Stimulated activated CD8-positive, alpha-beta memory T cell treated with anti-CD3 and anti-CD28 coated beads, Interleukin-2, amount 100 ng/mL, for 1 hour (primary cell): ENCODE measurements at places on chromosomes 5 and 9.

DNA sequence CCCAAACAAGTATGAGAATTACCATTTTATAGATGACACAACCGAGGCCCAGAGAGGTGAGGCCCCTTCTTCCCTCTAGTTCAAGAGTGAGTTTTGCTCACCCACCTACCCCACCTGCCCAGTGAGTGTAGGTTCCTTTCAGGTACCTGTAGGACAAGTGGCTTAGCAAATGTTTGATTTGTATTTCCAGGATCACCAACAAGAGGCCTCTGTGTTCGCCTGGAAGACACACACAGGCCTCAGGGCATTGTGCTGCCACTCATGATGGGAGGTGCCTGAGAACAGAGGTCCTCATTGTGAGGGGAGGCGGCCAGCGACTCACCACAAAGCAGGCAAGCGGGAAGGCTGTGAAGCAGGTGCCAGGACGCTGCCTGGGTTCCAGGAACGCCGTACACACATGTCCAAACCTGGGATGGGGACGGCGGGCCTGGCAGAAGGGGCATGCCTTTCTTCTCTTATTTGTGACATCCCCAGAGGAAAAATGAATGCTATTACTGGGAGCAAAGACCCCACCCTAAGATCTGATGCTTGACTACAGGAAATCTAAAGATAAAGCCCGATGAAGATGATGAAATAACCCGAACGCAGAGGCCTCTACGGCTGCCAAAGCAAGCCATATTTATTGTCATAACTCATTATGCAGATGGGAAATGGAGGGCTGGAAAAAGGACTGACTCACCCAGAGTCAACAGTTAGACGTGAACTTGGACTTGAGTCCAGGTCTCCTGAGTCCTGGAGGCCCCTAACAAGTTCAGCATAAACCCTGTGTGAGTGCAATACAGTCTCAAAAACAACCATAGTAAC lies 60.2 kb upstream of the SLC25A51 start:
- DNase-seq, result no peak

- DNase-seq, result no peak
Observed at GRCh38 chr5:50623666-50624065, 42.8 kb upstream of the PARP8 start.

DNA sequence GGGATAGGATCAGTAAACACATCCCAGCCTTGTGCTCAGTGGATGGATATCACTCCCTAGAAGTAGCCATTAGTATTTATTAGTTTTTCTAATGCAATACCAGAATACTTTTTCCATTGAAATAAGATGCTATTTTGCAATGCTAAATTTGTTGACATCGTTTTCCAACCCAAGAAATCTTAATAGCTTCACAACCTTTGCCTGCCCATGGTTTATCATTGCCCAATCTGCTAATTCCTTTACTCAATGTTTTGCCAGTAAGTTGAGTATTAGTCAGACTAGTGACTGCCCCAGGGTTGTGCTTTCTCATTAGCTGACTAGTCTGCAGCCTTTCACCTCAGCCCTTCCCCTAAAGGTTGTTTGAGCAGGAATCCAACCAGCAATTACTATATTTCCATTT lies 62.9 kb downstream of the NREP start:
- no peak for DNase-seq

- DNase-seq, result no peak
Observed at GRCh38 chr5:171494452-171495121, 75.1 kb downstream of the FGF18 start.

GRCh38 chr5:14457476-14457875 lies 124.1 kb upstream of the OTULINL start:
- DNase-seq, result no peak

- DNase-seq, result no peak
Observed at GRCh38 chr5:21593261-21593660, 1259.9 kb downstream of the CDH12 start.

DNA sequence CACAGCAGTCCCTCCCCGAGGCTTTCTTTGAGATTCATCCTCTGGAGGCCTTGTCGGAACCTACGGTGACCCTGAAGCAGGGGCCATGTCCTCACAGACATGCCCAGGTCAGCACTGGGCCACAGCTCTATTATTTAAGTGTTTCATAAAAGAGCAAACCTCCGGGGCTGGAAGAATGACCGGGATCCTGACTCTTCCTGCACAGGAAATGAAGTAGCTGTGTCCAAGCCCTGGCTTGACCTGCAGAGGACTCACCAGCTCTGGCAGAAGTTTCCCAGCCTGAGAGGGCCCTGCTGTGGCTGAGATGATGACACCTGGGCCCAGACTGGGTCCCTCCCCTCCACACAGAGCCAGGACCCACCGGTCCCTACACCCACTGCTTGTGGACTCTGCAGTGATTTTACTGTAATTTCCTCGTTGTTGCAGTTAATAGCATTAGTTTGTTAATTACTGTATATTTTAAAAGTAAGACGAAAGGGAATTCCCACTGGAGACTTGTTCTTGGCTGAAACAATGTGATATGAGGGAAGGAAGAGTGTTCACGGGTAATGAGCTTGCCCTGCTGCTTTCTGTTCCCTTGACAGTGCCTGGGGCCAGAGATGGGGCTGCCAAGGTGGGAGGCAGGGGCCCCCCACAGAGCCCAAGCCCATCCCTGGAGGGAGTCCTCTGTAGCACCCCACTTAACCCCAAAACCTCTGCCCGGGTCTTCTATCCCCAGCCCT lies 72.2 kb downstream of the PCDH1 start:
- no peak for DNase-seq

GRCh38 chr5:115463983-115464382 lies 80.6 kb downstream of the FEM1C start:
- DNase-seq, result no peak

DNA sequence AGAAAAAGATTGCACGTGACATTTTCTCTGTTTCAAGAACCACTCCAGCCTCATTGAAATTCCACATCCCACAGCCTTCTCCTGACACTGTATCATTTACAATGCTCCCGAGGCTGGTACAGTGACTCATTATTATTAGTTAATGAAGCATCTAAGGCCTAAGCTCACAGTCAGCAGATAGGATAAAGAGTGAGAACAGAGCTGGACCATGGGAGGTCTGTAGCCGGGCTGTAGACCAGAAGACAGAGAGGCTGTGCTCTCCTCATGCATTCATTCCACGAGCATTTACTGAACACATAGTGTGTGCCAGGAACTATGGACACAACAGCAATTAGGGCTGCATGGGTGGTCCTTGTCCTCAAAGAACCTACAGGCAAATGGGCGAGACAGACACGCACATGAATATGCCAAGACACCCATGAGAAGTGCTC lies 47.3 kb upstream of the GALNT10 start:
- no peak for DNase-seq

DNA sequence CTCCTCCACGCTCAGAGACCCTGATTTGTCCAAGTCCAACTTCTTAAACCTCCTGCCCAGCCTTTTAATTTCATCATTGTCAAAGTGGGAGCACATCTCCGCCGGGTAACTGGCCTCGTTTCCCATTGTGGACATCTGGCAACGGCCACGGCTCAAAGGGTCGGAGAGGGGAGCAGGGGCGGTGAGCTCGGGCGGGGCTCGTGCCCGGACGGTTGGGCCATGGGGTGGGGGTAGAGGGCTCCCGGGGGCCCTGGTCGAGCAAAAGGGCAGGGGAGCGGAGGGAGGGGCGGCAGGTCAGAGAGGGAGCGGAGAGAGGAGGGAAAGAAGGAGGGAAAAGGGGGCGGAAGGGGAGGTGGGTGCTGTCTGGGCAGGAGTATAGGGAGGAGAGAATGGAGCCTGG lies at the start of gene PPP3R2:
PPP3R2 (minus strand) TSS at position 174 of the 400 bp plus-strand sequence; CDS start at position 126, 48 bp downstream.
- DNase-seq, result no peak

DNA sequence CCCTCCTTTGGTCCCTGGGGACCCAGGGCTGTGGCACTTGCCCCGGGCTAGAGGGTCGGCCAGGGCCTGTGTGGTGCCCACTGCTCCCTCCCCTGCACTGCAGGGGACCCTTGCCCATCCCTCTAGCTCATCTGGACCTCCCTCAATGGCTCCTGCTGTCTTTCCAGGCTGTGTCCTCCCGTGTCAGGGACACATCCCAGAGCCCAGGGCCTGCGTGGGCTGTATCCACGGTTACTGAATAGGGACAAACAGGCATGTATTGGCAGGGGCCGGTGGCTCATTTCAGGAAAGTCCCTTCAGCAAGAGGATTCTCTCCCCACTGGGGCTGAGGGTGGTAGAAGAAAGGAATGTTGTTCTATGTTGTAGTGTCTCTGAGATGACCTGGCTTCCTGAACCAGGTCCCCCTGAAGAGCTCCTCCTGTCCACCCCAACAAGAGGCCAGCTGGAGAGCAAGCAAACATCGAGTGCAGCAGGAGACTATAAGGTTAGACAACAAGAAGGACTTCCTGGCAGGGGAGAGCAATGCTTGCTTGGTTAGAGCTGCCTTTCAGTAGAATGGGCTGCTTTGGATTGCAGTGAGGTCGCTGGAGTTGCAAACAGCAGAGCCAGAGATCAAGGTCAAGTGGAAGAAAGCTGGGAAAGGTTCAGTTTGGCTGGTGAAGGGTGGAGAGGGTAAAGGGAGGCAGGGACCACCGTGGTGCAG lies 1.0 kb upstream of the CRB2 start:
- no peak for DNase-seq

GRCh38 chr5:102627315-102627714 lies 127.8 kb upstream of the PAM start:
- DNase-seq, result no peak

DNA sequence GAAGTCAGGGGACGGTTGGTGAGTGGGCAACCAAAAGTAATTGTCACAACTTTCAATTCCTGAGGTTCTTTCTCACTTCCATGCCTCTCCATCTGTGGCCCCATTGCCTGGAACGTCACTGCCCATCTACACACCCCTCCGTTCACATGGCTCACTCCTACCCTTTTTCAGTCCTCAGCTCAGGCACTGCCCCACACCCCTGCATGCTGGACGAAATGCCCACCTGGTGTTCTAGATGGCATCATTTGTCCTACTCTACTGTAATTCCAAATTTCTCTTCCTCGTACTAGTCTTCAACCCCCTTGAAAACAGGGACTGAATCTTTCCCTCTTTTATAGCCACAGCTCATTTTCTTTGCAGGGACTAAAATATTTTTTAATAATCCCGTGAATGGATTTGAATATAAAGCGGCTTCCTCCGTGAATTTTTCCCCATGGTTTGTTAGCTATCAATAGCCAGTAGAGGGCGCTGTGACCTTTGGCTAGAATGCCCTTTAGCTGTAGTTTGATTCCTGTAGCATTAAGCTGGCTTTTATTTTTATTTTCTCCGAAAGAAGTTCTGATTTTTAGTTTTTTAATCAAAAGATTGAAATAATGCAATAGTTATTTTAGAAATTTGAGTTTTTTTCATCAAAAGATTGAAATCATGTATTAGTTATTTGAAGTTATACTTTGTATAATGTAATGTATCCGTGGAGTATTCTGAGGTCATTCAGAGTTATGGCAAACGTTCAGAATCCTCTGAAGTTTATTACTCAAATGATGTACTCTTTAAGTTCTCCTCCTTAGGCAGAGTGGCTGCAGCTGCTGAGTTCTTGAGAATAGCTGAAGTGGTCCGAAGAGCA lies 232.1 kb downstream of the SH3GL2 start:
- DNase-seq, result no peak

- DNase-seq, result no peak
Observed at GRCh38 chr9:95433096-95433819, 83.5 kb downstream of the PTCH1 start.

GRCh38 chr5:147508711-147509040 lies 1.2 kb downstream of the DPYSL3 start:
- no peak for DNase-seq

DNA sequence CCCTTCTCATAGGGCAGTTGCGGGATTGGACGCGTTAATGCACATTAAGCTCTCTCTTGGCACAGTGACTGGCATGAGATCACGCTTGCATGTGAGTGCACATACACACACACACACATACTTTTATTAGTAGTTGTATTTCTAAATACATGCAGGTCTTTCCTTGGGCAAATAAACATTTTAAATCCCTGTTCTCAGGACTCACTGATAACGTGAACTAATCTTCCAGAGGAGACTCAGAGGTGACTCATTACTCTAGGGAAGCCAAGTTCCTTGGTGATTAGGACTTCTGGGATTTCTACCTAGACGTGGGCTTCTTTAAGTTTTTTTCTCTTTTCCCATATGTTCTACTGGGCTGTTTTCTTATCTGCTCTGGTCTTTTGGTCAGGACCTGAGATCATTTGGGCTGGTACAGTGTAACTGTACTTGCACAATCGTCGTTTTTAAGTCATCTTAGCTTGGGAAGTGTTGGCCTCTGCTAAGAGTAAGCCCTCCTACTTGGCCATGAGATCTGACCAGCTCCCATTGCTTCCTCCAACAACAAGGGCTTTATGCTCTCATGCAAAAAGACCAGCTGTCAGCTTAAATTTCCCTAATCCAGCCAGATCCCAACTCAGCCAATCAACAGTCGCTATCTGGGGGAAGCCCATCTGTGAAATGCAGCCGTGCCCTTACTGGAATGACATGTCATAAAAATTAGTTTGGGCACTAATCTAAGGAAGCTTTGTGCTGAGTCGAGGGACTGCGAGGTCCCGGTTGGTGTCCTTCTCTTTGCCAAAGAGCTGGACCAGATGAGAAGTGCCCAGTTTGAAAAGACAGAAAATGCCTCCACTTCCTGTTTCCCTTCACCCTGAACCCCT lies 176.4 kb upstream of the ANKRD55 start:
- no peak for DNase-seq

DNA sequence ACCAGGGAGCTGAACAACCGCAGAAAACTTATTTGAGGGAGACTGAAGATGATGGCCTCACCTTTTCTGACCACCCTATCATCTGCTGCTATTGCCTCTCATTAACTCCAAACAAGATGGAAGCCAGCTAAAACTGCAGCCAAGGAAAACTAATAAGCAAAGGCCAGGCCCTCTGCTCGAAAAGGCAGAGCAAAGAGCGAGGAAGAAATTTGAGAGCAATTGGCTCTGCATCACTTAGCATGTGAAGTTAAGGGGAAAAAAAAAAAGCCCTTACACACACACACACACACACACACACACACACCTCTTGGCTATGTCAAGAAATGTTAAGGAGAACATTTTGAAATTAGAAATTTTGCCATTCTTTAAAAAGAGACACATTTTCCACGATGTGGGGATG lies 228.1 kb upstream of the CYLC2 start:
- no peak for DNase-seq

DNA sequence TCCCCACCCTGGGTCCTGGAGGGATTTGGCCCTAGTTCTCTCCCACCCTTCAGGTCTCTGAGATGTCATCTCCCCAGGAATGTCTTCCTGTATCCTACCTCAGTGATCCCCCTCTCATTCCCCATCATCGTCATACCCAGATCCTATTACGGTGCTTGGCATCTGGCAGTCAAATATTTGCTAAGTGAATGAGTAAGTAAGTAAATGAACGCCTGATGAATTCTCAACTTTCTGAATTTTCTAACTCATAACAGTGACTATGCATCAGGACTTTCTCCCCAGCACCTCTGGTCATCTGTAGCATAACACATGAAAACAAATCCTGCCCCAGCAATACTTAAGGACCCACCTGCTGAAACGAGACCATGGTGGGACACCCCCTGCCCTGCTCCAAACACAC lies 244.2 kb downstream of the EBF1 start:
- DNase-seq, result no peak
